ENCODE measurements at places on chromosomes 2 and 18. TPM values are rescaled to one million over a fixed set of nuclear protein-coding genes. Genes with fewer than 3 reads are reported as not detected.

DNA sequence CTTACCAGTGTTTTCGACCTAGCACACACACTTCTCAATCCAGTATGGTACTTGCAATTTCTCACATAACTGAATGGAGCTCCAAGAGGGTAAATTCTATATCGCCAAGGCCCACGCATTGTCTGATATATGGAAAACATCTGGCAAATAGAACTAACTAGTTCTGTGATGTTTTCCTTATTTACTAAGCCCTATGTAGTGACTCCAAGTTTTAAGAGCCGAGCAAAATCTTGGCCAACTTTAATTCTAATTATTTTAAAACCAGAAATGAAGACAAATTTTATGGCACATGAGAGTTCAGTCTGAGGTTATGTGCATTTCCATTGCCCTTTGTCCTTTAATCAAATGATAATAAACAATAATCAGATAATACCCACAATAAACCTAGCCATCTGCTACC is 1119.7 kb upstream of the CNTNAP5 start:
- no peak for DNase-seq

Gene FEZ2
- 42.0 TPM for total RNA-seq

Gene ASXL3
- total RNA-seq = 2.2 TPM

- no peak for DNase-seq
These were observed 4.1 kb upstream of the CD8A start for GRCh38 chr2:86794861-86795260.

Gene RGPD3
- total RNA-seq = 1.1 TPM

GRCh38 chr2:71578767-71579342 is 125.5 kb downstream of the DYSF start:
- peak; percentile 62 for DNase-seq

Data from thoracic aorta (tissue), 2 donors.